ENCODE measurements at places on chromosomes 11 and 22. TPM values are rescaled to one million over a fixed set of nuclear protein-coding genes. Genes with fewer than 3 reads are reported as not detected.

DNA sequence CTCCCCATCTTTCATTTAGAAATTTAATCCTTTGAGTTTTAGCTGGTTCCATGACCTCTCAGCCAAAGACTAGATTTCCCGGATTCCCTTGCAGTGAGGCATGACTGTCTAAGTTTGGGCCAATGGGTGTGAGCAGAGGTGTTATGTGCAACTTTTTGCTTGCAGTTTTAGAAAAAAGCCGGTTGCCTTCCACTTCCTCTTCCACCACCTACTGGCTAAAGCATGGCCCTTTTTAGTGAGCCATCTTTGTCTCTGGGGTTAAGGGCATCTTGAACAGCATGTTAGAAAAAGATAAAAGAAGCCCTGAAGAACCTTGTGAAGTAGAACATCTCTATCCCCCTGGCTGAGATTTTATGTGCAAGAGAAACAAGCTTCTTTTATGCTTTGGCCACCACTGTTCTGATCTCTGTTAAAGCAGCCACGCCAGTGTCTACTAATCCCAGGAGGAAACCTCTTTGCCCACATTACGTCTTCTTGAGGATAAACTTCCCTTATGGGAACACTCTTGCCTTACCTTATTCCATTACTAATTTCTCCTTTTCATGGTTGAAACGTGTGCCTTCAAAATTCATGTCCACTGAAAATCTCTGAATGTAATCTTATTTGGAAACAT lies 279.9 kb downstream of the TENM4 start:
- no peaks in the 10 kb centered on the region for H3K36me3 ChIP-seq
- H3K27me3 ChIP-seq, result no peaks in the 10 kb centered on the region
- no peak overlapping the region for H3K27ac ChIP-seq

GRCh38 chr11:71325418-71326327 lies 73.3 kb upstream of the SHANK2 start:
- no peak overlapping the region for H3K27ac ChIP-seq
- DNase-seq, result no peak
- no peaks in the 10 kb centered on the region for H3K4me1 ChIP-seq

DNA sequence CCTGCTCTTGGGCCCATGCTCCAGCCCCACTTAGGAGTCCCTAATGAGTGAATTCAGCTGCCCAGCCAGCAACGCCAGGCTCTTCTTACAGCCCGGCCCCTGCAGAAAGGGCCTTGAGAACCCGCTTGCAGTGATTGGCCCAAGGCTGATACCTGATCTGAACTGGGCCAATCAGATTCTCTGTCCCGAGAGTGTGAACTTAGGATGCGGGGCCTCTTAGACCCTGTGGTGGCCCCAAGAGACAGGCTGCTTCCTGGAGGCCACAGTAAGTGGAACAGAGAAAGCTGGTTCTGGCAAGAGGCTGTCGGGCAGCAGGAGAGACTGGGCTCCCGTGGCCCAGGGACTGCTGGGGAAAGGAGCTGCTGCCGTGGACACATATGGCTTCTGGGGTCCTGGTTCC lies 11.5 kb downstream of the VSTM5 start:
- H3K27me3 ChIP-seq, result no peaks in the 10 kb centered on the region
- no peak overlapping the region for H3K4me3 ChIP-seq
- H3K4me1 ChIP-seq, result no peaks in the 10 kb centered on the region
- DNase-seq, result no peak
- H3K27ac ChIP-seq, result no peak overlapping the region
- no peaks in the 10 kb centered on the region for H3K36me3 ChIP-seq

DNA sequence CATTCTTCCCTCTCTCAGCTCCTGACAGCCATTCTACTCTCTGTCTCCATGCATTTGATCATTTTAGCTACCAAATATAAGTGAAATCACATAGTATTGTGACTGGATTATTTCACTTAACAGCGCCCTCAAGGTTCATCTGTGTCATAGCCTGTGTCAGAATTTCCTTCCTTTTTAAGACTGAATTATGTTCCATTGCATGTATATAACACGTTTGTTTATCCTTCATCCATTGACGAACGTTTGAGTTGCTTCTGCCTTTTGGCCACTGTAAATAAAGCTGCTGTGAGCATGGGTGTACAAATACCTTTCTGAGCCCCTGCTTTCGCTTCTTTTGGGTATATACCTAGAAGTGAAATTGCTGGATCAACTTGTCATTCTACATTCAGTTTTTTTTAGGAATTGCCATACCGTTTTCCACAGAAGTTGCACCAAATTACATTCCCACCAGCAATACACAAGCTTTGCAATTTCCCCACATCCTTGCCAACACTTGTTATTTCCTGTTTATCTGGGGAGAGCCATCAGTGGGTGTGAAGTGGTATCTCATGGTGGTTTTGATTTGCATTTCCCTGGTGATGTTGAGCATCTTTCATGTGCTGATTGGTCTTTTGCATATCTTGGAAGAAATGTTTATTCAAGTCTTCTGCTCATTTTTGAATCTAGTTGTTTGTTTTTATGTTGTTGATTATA lies 17.5 kb downstream of the GLB1L2 start:
- no peaks in the 10 kb centered on the region for H3K27me3 ChIP-seq
- peaks cover 19% of the 10 kb centered on the region for H3K4me1 ChIP-seq

GRCh38 chr11:93517041-93517440 lies 26.1 kb downstream of the SMCO4 start:
- no peak overlapping the region for H3K4me3 ChIP-seq

GRCh38 chr11:86091566-86091965 lies 22.7 kb upstream of the PICALM start:
- no peak overlapping the region for H3K27ac ChIP-seq
- H3K4me1 ChIP-seq, result no peaks in the 10 kb centered on the region
- no peaks in the 10 kb centered on the region for H3K27me3 ChIP-seq
- no peaks in the 10 kb centered on the region for H3K36me3 ChIP-seq

The CKAP5 gene
- 14.2 TPM for polyA plus RNA-seq

The CCDC87 gene
- polyA plus RNA-seq, result not detected

The SMCO4 gene
- 9.0 TPM for polyA plus RNA-seq

The NRXN2 gene
- polyA plus RNA-seq, result not detected

The MRPL49 gene
- polyA plus RNA-seq, result 81.5 TPM
